B cell (primary cell): ENCODE measurements at places on chromosomes 3 and 15.

DNA sequence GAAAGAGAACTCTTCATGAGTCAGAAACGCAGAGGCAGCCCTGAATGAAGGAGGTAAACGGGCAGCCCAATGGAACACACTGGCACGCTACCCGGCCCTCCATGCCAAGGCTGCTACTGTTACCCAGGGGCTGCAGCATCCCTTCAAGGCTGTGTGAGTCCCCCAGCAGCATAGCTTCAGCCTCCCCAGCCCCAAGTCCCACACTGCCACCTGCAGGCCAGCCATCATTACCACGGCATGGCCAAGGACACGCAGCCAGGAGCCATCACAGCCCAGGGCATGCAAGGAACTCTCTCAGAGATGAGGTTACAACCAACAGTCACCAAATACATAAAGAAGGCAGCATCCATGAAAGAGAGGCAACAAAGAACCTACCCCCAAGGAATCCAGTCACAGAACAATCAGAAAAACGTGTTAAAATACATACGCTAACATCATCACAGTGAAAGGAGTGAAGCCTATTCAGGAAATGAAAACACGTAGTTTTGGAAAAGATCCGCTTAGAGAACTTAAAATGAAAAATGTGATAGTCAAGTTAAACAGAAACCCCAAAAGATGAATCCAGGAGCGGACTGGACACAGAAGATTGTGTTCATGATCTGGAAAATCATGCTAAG is 22.4 kb downstream of the PLA2G4F start:
- H3K36me3 ChIP-seq: no peaks in the 10 kb centered on the region
- no peak overlapping the region for H3K27ac ChIP-seq

GRCh38 chr3:22322861-22323260 is 571.9 kb upstream of the ZNF385D start:
- H3K4me3 ChIP-seq: no peak overlapping the region
- no peaks in the 10 kb centered on the region for H3K36me3 ChIP-seq
- DNase-seq: no peak
- H3K27ac ChIP-seq: no peak overlapping the region
- H3K27me3 ChIP-seq: no peaks in the 10 kb centered on the region
- H3K4me1 ChIP-seq: no peaks in the 10 kb centered on the region

GRCh38 chr3:53104762-53105161 is 25.5 kb downstream of the RFT1 start:
- H3K4me1 ChIP-seq: no peaks in the 10 kb centered on the region
- no peak overlapping the region for H3K4me3 ChIP-seq
- H3K27ac ChIP-seq: no peak overlapping the region
- H3K27me3 ChIP-seq: no peaks in the 10 kb centered on the region
- peaks cover 68% of the 10 kb centered on the region for H3K36me3 ChIP-seq

DNA sequence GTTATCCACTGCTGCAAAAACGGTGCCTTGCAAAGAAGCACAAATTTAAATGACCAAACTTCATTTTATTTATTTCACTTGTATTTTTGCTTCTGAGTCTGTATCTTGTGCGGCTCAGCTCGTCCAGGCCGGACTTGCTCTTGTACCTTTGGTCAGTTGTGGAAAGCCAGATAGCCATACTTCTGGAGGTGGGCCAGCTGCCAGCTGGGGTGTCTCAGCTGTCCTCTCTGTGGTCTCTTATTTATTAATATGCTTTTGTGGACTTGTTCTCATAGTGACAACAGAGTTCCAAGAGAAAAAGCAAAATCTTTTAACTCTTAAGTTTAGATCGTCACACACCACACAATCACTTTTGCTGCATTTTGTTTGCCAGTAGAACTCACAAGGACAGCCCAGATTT is 87.7 kb downstream of the IL1RAP start:
- no peaks in the 10 kb centered on the region for H3K27me3 ChIP-seq
- no peaks in the 10 kb centered on the region for H3K4me1 ChIP-seq
- DNase-seq: no peak
- H3K27ac ChIP-seq: no peak overlapping the region

DNA sequence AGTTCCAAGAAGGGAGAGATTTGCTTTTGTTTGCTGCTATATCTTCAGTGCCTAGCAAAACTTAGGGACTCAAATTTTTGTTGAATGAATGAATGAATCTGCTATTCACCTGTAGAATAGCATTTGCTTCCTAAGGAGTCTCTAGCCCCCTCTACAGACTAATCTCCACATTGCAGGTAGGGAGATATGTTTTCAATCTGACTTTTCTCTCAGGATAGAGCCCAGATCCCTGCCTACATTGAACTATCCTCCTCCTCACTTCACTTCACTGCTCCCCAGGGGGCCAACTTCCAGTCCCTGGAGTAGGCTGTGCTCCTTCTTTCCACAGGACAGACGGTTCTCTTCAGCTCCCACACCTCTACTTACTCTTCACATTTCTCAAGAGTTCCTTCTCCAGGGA is 81.9 kb upstream of the PTX3 start:
- DNase-seq: no peak
- H3K27ac ChIP-seq: no peak overlapping the region
- no peaks in the 10 kb centered on the region for H3K4me1 ChIP-seq

DNA sequence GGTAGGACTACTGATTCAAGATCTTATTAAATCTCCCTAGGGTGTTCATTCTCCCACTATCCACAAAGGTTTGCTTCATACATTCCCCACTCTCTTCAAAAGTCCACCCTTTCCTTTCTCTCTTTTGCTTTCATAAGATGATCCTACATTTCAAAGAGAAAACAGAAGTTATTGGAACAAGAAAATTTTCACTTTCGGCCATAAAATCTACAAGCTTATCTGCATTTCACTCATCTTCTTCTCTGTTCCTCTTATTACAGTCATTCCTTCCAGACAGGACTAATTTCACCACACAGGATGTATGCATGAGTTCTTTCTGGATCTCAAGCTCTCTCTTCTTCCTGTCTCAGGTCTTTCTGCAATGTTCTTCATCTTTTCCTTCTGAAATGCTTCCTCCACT is 238.7 kb downstream of the ISL2 start:
- H3K36me3 ChIP-seq: peaks cover 2% of the 10 kb centered on the region
- no peak overlapping the region for H3K4me3 ChIP-seq
- H3K27me3 ChIP-seq: no peaks in the 10 kb centered on the region
- H3K27ac ChIP-seq: no peak overlapping the region
- DNase-seq: peak; percentile 17

- H3K4me1 ChIP-seq: no peaks in the 10 kb centered on the region
- no peaks in the 10 kb centered on the region for H3K27me3 ChIP-seq
- no peak for DNase-seq
- H3K27ac ChIP-seq: no peak overlapping the region
Measured at GRCh38 chr3:15501126-15501525, 20.4 kb downstream of the COLQ start.
